Panc1 (cell line): ENCODE measurements at places on chromosomes 3 and 15.

DNA sequence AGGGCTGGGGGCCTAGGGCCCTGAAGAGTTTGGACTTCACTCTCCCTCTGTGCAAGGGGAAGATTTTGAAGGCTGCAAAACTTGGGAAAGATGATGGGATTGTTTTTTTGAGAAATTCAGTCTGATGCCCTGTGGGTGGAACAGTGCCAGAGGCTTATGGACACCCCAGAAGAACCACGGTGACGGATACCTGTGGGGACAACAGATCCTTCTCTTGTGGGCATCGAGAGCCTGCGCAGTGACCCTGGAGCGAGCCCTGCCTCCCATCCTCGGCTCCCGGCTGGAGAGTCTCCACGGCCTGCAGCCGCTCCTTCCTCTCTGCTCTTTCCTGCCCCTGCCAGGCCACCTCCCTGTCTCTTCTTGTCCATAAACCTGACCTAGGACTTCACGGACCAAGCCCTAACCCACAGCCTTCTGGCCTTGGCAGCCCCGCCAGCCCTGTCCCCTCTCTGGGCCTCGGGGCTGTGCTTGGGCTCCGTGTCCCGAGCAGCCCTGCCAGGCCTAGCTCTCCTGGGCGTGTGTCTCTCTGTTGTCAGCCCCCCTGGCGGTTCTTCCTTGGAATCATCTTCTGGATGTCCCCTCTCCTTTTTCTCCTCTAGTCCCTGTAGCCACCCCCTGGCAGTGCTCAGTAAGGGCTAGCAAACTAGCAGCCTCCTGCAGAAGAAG, 98.4 kb downstream of the VGLL4 start:
- DNase-seq: no peak

DNA sequence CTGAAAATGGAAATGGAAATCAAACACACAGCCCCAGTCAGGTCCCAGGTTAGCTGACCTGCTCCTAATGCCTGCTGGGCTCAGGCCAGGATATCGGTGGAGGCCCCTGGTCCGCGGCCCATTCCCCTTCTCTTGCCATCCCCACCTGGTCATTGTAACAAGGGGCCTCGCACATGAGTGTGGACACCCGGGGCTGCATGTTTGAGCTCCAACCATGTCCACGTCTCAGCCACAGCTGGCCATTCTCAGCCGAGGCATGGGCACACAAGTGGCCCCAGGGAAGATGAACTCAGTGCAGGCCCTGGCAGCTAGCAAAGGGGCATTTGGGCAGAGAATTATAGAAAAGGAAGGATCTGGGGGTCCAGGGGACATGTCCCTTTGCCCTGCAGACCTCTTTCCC, 41.7 kb downstream of the FAM174B start:
- no peak for DNase-seq

- no peak for DNase-seq
These were observed 207.6 kb upstream of the AZI2 start for GRCh38 chr3:28556195-28556594.

GRCh38 chr15:21271566-21271965, 168.7 kb downstream of the POTEB3 start:
- DNase-seq: no peak

GRCh38 chr3:157387708-157388435, 48.8 kb upstream of the PTX3 start:
- DNase-seq: no peak

- no peak for DNase-seq
These were observed 3.2 kb downstream of the ANP32A start for GRCh38 chr15:68817304-68818065.

DNA sequence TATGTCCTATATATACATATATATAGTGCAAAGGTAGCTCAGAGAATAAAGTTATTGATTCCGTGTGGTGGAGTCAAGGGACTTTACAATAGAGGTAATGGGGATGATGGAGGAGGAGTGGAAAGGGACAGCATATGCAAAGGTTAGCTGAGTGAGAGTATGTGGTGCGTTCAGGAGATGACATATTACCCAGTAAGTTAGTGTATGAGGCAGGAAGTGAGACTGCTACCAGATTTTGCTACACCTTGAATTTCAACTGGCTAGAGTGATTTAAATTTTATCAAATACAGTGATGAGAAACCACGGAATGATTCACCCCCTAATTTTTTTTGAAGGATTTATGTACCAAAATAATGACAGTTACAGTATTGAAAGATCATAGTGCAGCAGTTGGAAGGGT, 2.8 kb downstream of the ACTL6A start:
- DNase-seq: no peak

GRCh38 chr3:65593780-65594752, 444.7 kb downstream of the MAGI1 start:
- no peak for DNase-seq

GRCh38 chr15:52104532-52105004, 8.0 kb downstream of the BCL2L10 start:
- DNase-seq: no peak

DNA sequence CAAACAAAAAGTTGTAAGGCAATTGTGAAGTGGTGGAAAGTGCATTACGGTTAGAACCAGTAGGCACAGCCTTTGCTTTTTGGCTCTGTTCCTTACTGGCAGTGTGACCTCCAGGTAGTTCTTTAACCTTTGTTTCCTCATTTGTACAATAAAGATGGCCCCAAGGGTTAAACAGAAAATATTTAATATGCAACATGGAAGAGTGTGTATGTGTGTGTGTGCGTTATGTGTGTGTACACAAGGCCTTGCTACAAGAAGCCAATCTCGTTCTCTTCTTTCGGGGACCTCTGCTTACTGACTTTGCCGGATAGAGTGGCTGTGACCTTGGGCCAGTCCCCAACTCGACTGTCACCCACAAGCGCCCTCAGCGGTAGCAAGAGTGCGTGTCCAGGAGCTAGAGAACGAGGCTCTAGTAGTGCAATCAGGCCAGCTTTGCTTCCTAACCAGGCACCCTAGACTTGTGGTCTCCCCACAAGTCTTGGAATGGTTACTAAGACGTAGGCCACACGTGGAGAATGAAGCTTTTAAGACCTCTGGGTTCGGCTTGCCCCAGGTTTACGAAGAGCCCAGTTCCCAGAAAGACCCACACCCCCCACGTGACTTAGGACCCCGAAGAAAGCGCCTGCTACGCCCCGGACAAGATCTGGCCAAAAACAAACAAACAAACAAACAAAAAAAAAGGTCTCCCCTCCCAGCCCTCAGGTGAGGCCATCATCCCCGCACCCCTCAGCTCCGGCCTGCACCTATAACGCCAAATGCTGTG, 593 bp downstream of the CIAO2A start:
- DNase-seq: no peak

DNA sequence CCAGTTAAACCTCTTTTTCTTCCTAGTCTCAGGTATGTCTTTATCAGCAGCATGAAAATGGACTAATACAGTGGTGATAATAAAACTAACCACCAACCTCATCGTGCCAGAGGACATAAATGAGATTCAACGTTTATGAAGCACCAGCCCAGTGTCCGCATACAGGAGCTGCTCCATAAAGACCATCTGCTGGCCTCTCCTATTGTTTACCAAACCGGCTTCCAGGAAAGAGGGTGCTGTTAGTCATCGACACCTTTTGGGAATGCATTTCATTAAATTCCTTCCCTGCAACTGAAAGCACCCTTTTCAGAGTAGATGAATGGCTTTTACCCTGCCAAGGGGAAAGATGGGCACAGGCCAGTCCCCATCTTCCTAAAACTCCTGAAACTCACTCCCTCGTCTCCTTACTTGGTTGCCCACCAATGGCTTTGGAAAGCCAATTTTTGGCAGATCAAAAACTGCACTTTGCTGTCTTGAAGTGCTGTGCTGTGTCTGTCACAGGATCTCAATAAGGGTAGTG, 122.1 kb downstream of the AQP9 start:
- no peak for DNase-seq

GRCh38 chr3:7697548-7697947, 804.1 kb upstream of the LMCD1 start:
- no peak for DNase-seq

DNA sequence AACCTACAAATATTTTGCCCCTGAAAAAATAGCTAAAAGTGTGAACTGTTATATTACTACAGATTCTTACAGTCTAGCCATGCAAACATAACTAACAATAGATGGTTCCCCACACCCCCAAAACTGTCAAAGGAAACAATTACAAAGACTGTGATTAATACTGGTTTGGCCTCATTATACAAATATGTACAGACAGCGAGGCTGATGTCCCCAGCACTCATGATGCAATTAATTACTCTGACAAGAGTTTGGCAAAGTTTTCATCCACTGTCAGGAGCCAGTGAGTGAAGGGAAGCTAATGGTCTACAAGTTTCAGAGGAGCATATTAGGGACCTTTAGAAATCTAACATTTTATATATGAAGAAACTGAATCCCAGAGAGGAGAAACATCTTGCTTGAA, 61.0 kb downstream of the HMG20A start:
- DNase-seq: no peak

DNA sequence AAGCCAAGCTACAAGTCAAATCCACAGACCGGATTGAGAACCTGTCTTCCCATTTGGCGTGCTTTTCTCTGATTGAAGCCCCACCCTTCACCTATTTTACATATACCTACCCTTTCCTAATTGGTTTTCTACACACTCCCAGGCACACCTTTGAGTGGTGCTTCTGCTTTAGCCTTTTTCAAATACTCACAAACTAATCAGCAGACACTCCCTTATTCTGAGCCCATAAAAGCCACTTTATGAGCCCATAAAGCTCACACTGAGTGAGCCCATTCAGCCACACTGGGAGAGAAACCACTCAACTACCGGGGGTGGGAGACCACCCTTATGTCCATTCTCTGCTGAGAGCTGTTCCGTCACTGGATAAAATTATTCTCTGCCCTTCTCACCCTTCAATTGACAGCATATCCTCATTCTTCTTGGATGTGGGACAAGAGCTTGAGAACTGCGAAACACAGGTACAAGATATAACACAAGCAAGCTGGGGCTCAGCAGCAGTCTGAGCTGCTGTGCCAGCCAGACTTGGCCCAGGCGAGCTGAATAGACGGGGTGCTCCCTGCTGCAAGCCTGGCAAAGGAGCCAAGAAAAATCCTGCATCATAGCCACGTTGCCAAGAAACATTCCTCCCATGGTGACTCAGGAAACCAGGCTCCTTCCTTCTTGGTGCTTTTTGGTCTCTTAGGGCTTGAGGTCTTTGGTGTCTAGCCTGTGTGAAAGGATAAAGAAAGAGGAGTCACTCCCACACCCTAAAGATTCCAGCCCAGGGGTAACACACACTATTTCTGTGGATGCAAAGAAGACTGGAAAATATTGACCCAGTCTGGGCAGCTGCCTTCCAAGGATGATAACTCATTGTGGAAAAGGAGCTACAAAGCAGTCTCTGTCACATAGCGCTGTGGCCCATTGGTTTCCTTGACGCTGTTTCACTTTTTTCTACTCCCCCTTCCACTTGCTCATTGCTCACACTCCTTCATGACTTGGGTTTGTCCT, 609.7 kb downstream of the MCTP2 start:
- DNase-seq: no peak

GRCh38 chr15:58269455-58270414, 131.6 kb downstream of the AQP9 start:
- DNase-seq: peak; percentile 25

DNA sequence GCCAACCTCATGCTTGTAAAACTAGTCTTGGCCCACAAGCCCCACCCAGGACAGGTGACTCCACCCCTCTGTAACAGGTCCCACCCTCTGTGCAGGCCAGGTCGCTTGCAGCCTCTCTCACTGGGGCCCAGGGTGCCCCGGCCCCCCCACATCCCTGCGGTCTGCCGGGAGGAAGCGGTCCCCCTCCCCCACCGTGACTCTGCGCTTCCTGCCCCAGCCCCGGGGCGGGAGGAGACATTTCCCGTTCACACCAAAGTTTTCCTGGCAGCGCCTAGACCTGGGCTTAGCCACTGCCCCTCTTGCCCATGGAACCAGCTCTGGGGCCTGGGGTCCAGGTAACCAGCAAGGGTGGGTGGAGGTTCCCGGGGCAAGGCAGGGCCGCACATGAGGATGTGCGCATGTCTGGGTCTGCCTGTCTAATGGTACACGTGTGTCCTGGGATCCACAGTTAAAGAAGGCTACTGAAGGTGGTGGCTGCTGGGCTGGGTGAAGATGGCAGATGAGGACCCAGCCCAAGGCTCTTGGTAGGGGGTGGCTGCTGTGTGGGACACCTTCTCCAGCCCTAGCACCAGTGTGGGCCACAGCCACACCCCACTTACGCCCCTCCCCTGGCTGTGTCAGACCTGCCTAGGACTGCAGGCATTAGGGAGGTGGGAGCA, 8.4 kb downstream of the NBEAL2 start:
- DNase-seq: no peak

GRCh38 chr3:25593001-25593400, 71.7 kb downstream of the TOP2B start:
- no peak for DNase-seq

DNA sequence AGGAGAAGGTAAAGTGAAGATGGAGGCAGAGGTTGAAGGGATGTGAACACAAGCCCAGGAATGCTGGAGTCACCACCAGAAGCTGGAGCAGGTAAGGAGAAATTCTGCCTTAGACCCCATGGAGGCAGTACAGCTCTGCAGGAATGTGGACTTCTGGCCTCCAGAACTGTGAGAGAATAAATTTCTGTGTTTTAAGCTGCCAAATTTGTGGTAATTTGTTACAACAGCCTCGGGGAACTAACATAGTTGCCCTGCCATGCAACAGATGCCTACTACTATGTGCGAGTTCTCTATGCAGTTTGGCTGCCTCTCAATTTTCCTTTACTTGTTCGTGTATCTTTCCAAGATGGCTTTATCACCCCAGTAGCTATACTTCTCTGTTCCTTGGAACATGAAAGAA, 394.1 kb downstream of the TUSC7 start:
- no peak for DNase-seq

DNA sequence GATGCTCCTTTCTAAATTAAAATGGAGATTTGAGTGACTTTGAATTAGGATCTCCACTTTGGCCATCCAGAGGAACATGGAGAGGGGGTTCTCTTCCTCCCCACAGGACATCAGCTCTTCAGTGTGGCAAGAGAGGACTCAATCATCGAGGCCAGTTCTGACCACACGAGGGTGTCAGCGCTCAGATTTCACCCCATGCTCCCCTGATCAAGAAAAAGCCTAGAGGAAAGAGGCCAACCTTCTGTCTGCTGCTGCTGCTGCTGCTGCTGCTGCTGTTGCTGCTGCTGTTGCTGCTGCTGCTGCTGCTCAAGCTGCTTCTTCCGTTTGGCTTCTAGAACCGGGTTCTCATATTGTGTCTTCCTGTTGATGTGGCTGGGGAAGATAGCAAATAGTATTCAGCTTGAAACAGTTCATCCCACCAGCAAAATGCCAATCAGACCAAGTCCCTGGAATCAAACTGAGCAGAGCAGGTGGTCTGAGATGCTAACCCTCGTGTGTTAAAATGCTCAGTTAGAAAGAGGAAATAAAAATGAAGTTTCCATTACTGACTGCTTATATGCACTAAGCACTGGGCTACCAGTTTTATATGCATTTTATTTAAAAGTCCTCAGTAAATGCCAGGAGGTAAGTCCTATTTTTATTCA, 599.0 kb downstream of the MAGI1 start:
- DNase-seq: no peak

GRCh38 chr3:194485468-194485880, 1.3 kb downstream of the ATP13A3 start:
- no peak for DNase-seq
